ENCODE measurements at places on chromosomes 3 and 15.

DNA sequence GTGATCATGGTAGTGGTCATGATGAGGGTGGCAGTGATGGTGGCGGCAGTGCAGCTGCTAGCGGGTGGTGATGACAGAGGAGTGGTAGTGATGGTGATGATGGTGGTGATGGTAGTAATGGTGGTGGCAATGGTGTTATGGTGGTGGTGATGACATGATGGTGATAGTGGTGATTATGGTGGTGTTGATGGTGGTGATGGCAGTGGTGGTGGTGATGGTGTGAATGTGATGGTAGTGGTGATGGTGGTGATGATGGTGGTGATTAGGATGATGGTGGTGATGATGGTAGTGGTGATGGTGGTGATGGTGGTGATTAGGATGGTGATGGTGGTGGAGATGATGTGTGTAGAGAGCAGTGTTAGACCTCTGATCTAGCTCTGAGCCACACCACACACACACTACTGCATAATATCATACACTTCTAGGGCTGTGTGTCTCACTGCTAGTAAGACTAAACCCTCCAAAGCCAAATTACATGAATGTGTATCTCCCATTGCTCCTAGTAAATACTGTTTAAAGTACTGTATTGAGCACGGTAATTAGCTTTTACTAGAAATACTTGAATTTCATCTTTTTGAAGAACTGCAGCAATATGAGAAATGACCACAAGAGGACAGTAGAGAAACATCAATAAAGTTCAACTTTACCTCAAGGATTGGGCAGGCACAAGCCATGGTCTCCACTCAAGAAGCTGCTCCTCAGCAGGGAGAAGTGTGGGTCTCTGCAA lies 28.8 kb downstream of the TMED3 start:
- DNase-seq, result no peak

DNA sequence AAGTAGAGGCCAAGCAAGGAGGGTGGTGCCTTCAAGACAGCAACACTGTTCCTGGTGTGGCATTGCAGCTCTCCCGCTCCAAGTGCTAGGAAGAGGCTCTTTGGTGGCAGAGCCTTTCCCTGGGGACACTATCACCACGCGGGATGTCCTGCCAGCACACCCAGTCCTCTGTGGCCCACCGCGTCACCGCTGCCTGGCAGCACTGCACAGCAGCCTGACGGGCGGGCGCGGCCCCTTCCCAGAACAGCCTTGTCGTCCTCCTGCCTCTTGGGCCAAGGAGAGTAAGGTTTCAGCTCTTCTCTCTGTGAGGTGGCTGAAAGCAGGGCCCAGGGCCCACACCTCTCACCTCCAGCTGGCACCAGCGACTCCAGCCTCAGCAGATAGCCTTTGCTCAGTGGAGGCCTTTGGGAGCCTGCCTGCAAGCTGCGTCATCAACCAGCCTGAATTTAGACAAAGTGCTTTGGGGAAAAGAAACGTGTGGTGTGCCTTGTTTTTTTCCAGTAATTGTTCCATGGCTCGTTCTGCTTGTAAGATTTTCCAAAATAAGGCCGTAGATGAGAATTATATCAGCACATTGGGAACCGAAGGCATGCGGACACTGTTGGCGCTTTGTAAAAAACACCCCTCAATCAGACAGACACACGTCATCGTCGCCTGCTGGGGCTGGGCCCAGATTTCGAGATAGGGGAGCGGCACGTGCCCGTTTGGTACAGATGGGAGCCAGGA lies 65.0 kb downstream of the AAGAB start:
- no peak for DNase-seq

- no peak for DNase-seq
Measured at GRCh38 chr15:83854321-83854720, 200.4 kb downstream of the ADAMTSL3 start.

DNA sequence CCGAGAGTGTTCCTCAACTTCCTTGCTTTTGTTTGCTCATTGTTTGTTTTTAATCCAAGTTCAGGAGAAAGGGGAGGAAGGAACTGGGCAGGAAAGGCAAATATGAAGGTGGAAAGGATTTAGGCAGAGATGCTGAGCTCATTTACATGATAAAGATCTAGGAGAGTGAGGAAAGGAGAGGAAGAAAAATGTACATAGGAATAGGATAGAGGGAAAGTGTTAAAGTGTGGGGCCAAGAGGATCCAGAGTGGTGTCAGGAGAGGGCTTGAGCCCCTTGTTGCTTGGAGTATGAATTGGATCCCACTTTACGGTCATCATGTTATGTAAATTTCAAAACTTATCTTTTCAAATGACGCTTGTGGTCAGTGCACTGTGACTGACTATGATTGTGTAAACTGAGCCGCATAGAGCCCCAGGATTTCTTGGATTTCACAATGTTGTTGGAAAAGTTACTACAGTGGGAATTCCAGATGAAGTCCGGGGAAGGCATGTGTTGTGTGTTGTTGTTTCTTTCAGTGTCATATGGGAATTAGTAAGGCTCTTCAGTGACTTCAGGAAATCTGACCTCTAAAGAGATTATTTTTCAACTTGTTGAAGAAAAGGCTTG lies 15.0 kb upstream of the PLD1 start:
- DNase-seq, result no peak

DNA sequence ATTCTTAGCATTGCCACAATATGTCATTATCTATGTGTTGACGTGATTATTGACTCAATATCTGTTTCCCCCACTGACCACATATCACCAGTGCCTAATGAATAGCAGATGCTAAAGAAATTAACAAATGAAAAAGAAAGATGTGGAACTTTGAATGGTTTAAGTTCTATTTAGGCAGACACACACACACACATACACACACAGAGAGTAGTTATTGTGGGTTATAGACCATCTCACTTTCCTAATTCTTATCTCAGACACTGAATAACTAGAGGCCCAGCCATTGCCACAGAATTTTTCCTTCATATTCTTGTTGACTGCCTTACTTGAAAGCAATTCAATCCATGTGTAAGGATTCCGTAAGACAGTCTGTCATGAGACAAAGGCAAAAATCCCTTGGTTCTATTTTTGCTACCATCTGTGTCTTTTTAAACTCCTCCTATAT lies 61.9 kb upstream of the PHLDB2 start:
- DNase-seq, result no peak

GRCh38 chr3:131762981-131763564 lies 260.3 kb upstream of the MRPL3 start:
- DNase-seq, result no peak

- no peak for DNase-seq
Measured at GRCh38 chr3:53331871-53332270, 15.5 kb downstream of the DCP1A start.

DNA sequence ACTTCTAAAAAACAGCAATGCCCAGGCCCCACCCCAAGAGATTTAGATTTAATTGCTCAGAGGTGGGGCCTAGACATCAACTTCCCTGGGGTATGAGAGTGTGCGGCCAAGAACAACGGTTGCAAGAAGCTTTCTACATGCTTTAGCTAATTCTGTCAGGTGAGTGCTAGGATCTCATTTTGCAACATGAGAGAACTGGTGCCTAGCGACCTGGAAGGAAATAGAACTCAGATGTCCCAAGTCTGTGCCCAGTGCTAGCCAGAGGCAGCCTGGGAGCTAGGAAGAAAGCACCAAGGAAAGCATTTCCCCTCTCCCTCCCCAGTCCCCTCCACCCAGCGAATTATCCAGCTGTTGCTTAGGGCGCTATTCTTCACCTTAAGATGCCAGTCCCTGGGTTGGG lies 22.9 kb upstream of the HRH1 start:
- DNase-seq, result no peak

DNA sequence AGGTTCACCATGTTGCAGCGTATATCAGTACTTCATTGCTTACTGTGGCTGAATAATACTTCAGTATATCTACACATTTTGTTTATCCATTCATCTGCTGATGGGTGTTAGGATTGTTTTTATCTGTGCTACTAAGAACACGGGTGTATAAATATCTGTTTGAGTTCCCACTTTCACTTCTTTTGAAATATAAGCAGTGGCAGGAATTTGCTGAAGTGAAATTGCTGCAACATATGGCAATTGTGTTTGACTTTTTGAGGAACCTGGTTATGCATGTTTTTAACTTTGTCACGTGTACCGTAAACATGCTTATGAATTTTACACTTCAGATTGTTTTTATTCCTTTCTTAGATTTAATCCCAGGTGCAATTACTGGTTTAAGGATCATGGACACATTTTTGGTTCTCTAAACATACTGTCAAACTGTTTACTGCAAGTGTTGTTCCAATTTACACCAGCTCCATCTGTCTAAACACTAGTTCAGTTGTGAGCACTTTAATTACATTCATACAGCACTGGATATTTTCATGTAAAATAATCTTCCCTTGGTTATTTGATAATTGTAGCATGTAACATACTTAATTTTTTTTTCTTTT lies 23.1 kb downstream of the TRAK1 start:
- DNase-seq, result no peak

DNA sequence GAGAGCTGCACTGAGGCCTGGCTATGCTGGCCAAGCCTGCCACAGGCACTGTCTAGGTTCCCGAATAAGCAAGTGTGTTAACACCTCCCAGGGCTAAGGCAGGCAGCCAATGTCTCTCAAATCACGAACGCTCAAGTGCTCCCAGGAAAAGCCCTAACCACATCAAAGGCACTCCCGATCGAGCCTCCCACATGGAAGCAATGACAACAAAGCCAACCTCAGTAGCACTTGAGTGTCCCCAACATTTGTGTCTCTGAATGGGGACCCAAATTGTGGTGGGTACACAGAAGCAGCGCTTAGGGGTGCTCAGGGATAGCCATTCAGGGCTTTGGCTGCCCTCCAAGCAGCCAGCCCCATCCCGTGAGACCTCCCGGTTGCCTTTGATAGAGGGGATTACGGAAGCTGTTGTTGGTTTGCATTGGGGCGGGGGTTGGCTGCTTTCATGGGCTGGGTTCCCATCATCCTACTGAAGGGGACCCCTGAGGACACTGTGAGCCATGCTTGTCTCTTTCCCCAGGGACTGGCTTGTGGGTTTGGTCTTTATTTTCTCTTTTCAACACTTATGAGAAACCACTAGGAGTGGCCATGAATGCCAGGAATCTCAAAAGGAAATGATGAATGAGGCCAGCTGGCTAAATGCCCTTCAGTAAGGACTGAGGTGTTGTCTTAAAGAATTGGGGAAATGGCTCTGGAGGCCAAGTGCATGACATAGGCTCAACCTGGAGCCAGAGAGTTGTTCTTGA lies 234.1 kb upstream of the FEZF2 start:
- DNase-seq, result no peak

DNA sequence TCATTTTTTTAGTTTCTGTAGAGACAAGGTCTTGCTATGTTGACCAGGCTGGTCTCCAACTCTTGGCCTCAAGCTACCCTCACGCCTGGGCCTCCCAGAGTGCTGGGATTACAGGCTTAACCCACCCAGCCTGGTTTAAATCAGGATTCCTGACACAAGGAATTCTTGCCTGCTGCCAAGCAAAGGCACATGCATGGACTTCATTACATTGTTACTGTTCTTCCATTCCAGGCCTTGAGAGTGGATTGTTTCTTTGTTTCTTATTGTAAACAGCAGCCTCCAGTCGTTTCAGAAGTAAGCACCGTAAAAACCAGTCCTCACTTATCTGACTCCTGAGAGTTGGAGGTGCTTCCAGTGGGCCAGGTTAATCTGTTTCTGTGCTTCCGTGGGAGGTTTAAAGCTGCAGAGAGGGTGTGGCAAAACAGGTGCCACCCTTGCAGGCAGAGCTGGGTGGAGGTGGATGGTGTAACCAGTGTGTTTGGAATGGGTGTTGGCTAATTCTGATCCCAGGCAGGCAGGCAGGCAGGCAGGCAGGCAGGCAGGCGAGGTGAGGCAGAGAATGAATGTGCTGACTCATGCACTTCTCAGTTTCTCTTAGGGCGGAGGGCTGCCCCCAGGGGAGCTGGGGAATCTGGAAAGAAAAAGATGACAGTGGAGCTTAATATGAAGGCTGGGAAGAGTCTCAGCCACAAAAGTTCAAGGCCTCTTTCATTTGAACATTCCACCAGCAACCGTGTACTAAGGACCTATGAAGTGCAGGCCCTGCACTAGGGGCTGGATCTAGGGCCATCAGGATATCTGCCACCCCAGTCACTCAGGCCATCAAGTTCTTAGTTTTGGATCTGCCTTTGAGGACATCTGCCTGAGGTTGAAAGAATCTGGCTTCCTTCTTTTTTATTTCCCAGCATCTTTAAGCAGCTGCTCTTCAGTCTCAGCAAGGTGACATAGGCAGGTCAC lies 37.0 kb upstream of the CDCP1 start:
- DNase-seq, result no peak

DNA sequence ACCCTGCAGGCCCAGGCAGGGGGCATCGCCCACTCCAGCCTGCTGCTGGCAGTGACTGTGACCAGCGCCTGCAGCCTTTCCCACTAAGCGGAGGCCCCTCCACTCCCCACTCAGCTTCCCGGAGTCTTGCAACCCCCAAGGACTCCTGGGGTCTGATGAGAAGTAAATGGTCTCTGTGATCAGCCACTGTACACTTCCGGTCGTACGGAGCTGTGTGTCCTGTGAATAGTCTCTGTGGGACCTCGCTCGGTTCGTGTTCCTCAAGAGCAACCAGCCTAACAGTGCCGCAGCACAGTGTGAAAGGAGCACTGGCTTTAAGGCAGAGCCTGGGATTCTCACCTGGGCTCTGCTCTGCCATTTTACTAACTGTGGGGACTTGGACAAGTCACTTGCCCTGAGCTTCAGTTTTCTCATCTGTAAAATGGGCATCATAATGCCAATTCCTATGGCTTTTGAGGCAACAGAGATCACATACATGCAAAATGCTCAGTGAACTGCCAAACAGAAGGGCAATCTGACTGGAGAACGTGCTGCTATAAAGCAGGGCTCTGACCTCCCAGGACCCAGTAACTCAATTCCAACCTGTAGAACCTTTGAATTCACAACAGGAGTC lies 26.7 kb downstream of the TMEM43 start:
- no peak for DNase-seq

DNA sequence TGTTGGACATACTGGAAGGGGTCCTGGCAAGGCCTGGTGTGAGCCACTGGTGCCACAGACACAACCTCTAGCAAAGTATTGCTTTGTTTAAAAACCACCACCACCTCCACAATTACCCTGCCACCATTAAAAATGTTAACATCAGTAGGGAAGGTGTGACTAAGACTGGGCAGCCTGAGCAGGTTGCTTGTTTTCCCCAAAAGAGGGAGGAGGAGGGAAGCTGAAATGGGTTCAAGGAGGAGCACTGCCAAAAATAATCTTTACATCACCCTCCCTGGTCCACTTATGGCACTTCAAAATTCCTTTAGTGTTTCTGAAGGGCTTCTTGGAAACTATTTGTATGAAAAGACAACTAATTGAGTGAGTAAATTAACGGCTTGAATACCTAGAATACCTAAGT lies 99.8 kb upstream of the FGF7 start:
- no peak for DNase-seq
